ENCODE measurements at places on chromosomes 16 and 17. TPM values are rescaled to one million over a fixed set of nuclear protein-coding genes. Genes with fewer than 3 reads are reported as not detected.

The KRTAP29-1 gene
- not detected for total RNA-seq

The MYH13 gene
- not detected for total RNA-seq

The CACNA1G gene
- not detected for total RNA-seq

The LGALS9C gene
- total RNA-seq, result 0.74 TPM

The CFAP97D1 gene
- not detected for total RNA-seq

The C16orf86 gene
- total RNA-seq, result 3.8 TPM

The CYGB gene
- total RNA-seq, result not detected

The HOXB9 gene
- not detected for total RNA-seq

The PIPOX gene
- total RNA-seq, result 1.6 TPM

The CD300A gene
- 6.7 TPM for total RNA-seq

The TEKT5 gene
- not detected for total RNA-seq

The EFNB3 gene
- total RNA-seq, result not detected

The KCNH4 gene
- 0.15 TPM for total RNA-seq

The KRTAP4-11 gene
- not detected for total RNA-seq

The GNG13 gene
- not detected for total RNA-seq

The RTN4RL1 gene
- total RNA-seq, result 0.19 TPM
